HCT116 (cell line): ENCODE measurements at places on chromosomes 16 and 17.

DNA sequence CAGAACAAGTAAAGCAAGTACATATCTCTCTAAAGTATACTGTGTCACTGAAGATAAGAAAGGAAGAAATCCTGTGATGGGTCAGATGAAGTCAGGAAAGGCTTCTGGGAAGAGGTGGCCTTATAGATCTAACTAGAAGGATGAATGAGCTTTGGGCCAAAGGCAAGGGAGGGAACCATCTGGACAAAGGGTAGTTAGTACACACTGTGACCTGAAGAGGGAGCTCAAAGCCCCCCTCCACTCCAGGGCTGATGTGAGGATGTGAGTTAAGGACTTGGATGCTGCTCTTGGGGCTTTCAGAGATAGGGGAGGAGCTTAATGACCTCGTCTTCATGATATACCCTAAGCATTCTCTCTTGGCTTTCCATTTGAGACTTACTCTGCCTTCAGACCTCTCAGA, 185.3 kb upstream of the CACNG3 start:
- peak; percentile 43 for DNase-seq

DNA sequence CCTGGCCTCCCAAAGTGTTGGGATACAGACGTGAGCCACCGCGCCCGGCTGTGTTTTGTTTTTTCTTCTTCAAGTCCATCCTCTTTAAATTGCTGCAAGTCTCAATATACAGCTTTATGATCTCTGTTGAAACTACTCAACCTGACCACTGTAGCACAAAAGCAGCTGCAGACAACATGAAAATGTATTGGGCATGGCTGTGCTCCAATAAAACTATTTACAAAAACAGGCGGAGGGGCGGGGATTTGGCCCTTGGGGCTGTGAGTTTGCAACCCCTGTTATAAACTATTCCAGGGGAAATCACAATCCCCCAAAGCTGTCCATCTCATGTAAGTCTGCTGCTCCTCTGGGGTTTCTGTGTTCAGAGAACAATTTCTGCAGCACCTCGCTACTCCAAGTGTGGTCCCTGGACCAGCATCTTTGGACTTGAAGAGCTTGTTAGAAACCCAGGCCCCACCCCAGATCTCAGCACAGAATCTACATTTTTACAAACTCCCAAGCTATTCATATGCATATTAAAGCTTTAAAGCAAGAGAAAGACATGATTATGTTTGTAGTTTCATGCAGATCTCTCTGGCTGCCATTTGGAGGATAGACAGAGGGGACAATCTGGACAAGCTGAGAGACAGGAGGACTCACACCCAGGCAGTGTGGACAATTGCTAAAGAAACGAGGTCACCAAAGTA, 33.6 kb downstream of the TEKT5 start:
- no peak for DNase-seq

DNA sequence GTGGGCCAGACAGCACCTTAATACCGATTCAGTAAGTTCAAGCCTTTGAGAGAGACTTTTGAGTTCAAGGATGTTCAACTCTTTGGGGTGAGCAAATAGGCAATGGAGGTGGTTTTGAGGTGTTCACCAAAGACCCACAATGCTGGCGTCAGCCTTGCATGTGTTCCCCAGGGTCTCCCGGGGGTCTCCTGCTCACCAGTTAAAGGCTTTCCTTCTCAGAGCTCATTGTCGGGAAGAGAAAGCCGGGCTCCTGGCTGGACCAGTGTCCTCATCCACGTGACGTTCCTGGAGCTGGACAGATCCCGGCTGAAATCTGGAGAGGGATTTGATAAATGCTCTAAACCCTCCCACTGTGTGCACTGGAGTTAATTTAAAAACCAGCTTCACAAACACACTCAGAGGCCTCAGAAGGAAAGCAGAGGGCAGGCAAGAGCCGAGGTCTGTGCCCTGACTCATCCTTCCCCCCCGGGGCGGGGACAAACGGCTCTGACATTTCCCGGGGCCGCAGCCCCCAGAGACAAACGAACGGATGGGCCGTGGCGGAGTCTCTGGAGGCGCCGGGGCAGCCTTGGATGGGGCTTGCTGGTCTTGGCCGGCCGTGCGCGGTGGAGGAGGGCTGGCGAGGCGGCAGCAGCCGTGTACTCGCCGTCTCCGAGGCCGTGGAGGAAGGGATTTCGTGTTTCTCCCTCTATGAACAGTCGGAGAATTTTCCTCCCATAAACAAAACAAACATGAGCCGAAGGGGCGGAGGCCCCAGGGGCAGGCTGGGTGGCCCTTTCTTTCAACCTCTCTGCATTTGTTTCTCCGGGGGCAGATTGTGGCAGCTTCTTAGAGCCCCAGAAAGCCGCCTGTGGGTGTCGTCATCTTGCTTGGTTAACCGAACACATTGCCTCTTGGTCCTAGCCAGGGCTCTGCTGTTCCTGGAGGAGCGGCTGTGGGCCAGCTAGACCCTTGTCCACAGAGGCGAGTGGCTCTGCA, 94.2 kb downstream of the NTN1 start:
- DNase-seq, result no peak

- no peak for DNase-seq
These were observed 191.1 kb downstream of the ZFHX3 start for GRCh38 chr16:72856797-72857196.

- DNase-seq, result no peak
These were observed at the start of gene MFAP4 for GRCh38 chr17:19386974-19387920. Gene MFAP4 (minus strand): TSS chr17:19387190. CDS start chr17:19387155, 35 bp downstream.

DNA sequence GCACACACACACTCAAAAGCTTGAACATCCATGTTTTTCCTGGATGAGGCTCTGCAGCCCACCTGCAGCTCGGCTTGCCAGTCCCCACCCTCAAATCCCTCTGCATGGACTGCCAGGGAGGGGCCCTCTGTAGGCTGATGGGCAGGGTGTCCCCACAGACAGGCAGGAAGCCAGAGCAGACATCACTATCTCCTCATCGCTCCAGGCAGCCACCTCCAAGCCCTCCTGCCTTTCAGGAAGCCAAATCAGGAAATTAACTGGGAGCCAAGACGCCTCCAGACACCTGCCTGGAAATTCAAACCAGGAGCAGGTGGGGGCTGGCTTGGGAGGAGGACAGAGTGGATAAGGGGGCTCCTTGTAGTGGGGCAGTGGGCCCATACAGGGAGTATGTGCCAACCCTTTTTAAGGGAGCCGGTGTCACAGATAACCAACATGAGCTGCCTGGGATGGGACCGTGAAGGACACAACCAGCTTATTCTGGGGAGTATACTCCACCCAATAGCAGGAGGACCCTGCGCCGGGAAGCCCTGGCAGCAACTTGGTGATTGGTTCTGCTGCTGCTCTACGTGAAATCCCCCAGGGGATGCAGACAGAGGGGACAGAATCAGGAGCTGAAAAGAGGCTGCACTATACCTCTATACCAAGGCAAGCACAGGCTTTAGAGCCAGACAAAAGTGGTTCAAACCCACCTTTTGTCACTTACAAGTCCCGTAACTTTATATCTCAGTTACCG, 139.1 kb downstream of the CCT6B start:
- DNase-seq, result no peak

DNA sequence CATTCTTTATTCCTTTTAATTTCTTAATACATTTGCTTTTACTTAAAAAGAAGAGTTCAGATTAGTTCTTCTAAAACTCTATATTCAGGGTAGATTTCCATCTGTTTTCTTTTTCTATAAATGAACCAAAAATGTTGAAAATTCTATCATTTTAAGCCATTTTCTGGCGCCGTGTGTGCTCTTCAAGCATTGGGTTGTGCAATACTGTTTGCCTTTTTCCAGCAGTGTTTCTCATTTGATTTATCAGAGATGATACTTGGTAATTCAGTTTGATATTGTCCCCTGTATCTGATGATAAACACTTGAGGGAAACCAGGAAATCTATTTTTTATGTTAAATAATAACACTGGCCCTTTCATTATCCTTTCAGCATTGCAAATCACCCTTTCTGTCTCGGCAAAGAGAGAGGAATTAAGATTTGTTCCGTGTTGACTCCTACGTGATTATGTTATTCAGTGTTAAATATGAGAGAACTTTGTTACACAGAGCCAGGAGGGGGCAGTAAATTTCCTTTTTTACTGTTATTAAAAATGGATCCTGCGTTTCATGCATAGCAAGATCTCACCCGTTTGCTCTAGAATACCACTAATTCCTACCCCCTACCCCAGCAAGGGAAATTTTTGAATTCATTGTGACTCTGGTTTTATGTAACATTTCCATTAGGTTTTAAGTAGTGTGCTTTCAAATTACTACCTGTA, 606.9 kb upstream of the RBFOX1 start:
- DNase-seq, result no peak

DNA sequence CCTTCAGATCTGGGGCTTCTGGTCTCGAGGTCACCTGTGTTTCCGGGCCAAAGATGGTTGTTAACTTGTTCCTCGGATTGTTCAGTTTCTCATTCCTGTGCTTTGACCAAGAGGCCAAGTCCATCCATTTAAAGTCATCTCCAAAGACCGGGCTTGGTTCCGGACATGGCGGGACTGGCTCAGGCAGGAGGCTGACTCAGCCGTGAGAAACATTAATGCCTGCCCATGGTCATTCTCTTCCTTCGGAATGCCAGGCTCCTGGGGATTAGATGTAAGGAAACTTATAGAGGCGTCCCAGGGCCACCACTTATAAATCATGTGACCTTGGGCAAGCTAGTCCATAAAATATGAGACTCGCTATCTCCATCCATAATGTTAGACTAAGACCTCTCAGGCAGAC, 13.6 kb upstream of the NKD1 start:
- no peak for DNase-seq
